ENCODE measurements at places on chromosomes 12 and 14. TPM values are rescaled to one million over a fixed set of nuclear protein-coding genes. Genes with fewer than 3 reads are reported as not detected.

LYSET gene
- polyA plus RNA-seq: 20.5 TPM

RNASE9 gene
- not detected for polyA plus RNA-seq

GRCh38 chr12:26229910-26230309 is 34.5 kb downstream of the SSPN start:
- DNase-seq: no peak

DNA sequence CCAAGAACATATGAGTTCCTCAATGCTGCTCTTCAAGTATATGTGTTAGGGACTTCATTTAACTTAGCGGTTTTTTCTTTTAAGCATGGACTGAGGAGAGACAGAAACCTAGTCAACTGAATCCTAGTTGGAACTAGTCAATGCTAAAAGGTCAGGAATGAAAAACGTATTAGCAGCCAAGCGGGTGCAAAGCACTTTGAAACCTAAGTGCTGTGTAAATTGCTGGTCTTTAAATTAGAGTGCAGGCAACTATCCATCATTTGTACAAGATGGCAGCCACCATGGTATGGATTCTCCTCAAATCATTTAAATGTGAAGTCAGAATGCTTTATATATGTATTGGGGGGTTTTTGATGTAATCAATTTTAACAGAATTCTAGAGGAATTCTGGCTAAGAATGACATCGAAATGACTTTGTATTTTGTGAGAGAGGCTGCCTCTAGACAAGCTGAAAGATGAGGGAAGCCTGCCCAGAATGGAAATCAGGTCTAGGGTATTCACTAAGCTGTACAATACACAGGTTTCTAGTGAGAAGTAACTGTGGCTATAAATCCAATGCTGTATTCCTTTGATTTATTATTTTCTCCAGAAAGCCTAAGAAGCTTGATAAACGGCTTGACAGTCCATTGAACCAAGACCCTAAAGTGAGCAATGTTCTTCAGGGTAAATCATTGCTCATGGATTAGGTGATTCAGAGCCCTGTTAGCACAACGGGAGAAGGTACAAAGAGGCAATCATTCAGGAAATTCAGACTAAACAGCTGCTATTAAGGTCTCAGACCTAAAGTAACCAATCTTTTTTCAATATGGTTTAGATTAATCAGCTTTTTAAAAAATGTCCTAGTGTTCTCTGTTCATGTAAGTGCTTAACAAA is 198.8 kb downstream of the ANO2 start:
- DNase-seq: no peak

DNA sequence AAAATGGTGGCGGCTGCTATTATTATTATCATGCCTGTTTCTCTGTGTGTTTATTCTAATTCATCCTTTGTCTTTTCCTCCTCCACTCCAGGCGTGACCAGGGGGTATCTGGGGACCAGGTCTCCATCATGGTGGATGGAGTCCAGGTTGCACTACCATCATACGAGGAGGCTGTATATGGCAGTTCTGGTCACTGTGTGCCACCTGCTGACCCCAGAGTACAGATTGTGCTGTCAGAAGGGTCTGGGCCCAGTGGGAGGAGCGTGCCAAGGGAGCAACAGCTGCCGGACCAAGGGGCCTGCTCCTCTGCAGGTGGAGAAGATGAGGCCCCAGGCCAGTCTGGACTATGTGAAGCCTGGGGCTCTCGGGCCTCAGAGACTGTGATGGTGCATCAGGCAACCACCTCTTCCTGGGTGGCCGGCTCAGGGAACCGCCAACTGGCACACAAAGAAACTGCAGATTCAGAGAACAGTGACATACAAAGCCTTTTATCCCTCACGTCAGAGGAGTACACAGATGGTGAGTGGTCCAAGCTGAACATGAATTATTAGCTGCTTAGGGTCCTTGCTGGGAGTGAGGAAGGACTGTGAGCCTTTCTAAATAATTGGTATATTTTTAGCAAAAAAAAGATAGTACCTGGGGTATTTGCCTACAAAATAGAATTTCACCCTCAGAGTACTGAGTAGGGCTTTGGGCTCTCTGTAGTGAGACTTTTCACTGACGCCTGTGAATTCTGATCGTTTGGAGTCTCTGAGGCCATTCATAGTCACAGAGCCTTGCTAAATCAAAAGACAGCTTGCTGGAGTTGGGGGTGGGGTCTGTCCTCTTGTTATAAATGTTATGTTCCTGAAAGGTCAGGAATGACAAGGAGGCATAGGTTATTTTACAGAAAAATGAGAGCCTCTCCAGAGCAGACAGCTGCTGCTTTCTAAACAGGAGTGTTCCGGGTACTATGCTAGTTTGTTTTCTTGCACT is 58.1 kb upstream of the SRSF5 start:
- no peak for DNase-seq

GRCh38 chr14:66315548-66315947 is 170.6 kb upstream of the CCDC196 start:
- no peak for DNase-seq

- no peak for DNase-seq
These were observed 80.2 kb upstream of the GPHB5 start for GRCh38 chr14:63398952-63399351.

DNA sequence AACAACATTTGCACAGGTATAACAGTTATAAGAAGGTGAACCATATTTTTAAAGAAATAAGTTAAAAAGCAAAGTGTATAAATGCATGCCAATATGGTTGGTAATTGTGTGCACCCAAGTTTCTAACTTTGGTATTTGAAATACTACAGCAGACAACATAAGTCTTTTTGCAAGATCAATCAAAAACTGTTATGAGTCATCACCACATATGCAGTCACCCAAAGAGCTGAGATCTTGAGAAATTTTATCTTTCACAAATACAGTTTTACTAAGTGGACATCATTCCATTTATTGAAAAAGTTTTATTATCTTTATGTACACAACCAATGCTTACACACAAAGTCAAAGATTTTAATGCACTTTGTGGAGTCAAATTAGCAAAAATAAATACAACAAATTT is 7.0 kb upstream of the ACSS3 start:
- DNase-seq: no peak

GRCh38 chr14:104778694-104779331 is 16.7 kb downstream of the AKT1 start:
- peak; percentile 55 for DNase-seq

GRCh38 chr12:54439521-54440255 is 20.6 kb upstream of the ITGA5 start:
- DNase-seq: no peak

DNA sequence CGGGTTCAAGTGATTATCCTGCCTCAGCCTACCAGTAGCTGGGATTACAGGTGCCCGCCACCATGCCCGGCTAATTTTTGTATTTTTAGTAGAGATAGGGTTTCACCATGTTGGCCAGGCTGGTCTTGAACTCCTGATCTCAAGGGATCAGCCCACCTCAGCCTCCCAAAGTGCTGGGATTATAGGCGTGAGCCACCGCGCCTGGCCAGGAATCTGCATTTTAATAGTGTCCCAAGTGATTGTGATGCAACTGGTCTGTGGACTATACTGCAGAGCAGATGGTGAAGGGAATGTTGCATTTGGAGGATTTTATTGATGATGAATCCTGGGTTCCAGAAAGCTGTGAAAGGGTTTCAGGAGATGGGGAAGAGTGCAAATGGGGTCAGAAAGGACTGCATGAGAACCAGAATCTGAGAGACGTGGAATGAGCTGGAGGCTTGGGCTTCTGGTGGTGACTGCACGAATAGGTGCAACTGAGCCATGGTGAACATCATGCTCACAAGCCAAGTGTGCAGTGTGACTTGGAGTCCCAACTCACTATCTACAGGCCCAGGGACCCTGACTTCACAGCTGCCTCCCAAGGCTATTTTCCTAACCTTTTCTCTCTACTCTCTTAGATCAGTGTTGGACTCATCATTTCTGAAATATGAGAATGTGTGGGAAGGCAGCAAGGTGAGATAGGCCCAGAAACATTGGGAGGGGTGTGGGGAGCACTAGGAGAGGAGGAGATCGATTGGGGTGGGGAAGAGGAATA is 4.5 kb downstream of the RPS26 start:
- DNase-seq: no peak

GRCh38 chr12:113289361-113289760 is 45.5 kb downstream of the SLC8B1 start:
- DNase-seq: no peak

- no peak for DNase-seq
These were observed 19.0 kb downstream of the FAM222A start for GRCh38 chr12:109732321-109733305.

- no peak for DNase-seq
These were observed 149.7 kb downstream of the PHLDA1 start for GRCh38 chr12:75881920-75882319.

CABP1 gene
- 3.0 TPM for polyA plus RNA-seq
